ENCODE measurements at places on chromosomes 12 and 14.

GRCh38 chr12:6631549-6631961, 4.2 kb downstream of the LPAR5 start:
- no peak for DNase-seq

- no peak for DNase-seq
Measured at GRCh38 chr12:74328623-74329022, 209.0 kb upstream of the ATXN7L3B start.

DNA sequence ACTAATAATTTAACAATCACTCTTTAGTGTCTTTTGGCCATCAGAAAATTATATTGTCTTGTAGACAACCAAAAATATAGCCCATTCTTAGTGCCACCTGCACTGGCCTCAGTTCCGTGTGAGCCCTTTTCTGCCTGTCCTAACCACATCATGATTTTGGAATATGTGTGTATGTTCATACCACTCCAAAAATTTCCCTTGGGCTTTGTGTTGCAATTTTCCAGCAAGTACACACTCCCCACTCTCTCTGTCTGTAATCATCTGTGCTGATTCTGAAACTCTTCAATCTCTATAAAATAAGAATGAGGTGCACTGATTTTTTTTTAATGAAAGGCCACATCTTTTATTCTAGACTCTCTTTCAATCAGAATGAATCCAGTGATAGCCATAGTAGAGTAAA, 196.0 kb downstream of the PIK3C2G start:
- no peak for DNase-seq

- DNase-seq = no peak
Measured at GRCh38 chr12:112309797-112310196, 72.4 kb downstream of the HECTD4 start.

- no peak for DNase-seq
Measured at GRCh38 chr12:64915242-64915641, 90.8 kb downstream of the TBC1D30 start.

DNA sequence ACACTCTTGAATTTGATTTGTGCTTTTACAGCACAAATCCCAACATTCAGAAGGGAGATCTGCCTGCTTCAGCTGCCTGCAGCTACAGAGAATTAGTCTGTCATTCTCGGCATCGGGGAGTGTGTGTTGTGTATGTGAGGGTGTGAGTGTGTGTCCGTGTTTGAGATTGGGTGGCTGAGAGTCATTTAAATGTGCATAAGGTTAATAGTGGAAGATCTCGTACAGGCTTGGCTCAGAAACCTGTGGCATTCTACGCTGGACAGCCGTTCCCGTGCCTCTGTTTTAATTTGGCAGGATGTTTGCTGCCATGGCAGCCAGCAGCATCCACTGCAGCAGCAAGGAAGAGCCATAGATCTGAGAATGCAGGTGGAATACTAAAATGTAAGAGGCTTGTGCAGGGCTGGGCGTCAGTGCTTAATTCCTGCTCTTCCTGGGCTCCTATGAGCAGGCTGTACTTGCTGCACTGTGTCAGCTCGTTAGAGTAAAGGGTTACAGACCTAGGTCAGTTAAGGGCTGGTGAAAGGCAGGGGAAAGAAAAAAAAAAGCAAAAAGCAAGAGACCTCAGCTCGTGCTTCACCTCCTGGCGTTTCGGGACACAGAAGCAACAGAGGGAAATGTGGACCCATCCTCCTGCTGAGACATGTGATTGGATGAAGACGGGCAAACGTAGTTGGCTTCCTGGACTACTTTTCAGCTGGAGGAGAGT, 205.4 kb downstream of the NAV3 start:
- no peak for DNase-seq

DNA sequence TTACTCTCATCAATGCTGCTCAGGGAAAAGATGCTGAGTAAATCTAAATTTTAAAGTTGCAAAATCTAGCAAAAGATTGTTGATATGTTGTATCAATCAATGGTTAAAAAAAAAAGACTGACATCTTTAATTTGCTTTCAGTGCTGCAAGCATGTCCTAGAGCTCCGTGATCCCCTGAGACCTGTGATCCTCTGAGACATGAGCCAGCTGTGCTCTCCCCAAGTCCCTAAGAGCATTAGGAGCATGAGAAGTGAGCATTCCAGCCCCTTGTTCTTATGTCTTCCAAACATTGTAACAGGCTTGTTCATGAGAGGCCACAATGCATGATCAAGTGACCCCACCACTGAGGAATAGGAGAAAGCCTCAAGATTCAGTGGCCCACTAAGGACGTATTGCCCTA, 116.6 kb downstream of the DAD1 start:
- no peak for DNase-seq

DNA sequence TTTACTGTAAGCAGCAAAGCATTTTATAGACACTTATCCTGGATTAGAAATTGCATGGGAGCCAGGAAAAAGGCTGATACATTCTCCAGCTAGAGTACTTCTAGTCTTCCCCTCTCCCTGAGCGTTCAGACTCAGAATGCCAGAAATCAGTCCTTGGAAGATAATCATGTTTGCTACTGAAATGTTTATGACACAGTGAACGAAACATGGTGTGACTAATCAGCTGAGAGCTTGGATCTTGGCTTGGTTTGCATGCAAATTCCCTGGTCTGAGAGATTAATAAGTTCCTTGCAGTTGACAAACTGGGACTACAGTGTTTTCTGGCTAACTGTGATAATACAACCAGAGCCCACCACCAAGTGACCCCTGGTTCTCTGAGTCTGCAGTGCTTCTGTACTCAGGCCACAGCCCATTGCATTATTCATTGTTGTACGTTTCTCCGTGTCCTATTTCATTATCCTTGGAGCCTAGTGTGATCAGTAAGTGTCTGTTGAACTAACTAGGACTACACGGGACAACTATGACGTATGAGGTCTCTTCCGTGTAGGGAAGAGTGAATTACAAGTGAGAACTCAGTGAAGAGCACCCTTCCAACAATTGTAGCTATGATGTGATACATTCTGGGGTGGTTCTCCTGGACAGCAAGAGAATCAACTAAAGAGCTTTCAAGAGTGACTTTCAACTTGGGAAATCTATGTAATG, 34.6 kb upstream of the EVL start:
- DNase-seq = no peak

- no peak for DNase-seq
Measured at GRCh38 chr14:68926236-68926635, 52.9 kb downstream of the ACTN1 start.

DNA sequence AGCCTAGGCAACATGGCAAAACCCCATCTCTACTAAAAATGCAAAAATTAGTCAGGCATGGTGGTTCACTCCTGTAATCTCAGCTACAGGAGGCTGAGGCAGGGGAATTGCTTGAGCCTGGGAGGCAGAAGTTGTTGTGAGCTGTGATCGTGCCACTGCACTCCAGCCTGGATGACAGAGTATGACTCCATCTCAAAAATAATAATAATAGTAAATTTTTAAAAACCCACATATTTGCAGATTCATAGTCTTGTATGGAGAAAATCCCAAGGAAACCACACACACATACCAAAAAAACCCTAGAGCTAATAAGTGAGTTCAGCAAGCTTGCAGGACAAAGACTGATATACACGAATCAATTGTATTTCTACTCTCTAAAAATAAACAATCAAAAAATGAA, 19.0 kb upstream of the MTHFD1 start:
- DNase-seq = no peak

DNA sequence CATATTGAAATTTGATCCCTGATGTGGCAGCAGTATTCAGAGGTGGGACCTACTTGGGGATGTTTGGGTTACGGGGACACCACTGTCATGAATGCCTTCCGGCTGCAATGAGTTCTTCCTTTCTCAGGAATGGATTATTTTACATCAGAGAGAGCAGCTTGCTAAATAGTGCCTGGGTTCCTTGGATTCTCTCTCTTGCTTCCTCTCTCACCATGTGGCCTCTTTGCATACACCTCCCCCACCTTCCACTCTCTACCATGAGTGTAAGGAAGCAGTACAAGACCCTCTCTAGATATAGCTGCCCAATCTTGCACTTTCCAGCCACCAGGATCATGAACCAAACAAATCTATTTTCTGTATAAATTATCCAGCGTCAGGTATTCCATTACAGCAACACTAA, 15.4 kb upstream of the SCAF11 start:
- no peak for DNase-seq

- no peak for DNase-seq
Measured at GRCh38 chr12:49276304-49277290, 11.7 kb downstream of the TUBA1C start.

DNA sequence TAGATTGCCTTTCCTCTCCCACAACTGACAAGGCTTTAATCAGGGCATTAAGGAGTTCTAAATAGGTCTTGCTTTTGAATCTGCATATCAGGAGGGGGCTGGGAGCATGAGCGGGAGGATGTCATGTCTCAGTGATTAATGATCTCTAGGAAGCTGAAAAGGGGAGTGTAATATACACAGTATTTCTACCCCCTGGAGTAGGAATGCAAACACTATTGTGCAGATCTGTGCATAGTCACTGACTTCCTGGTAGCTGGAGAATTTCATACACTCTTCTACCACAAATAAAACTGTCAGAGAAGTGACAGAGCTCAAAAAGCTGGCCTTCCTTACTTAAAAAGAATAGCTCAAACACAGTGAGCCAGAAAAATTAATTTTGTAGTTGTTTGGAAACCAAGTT, 65.8 kb downstream of the RIC8B start:
- DNase-seq = no peak

DNA sequence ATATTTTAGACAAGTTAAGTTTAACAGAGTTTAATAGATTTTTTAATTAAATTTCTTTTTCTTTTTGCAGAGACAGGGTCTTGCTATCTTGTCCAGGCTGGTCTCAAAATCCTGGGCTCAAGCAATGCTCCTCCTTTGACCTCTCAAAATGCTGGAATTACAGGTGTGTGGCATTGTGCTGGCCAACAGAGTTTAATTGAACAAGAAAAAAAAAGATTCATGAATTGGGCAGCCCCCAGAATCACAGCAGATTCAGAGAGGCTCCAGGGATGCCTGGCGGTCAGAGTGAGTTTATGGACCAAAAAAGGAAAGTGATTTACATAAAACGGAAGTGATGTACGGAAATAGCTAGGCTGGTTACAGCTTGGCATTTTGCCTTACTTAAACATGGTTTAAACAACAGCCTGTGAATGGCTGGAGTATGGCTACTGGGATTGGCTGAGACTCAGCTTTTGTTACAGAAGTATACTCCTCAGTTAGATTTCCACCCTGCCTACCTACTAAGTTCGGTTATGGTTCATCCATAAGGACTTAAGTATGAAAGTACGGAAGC, 14.5 kb upstream of the TESPA1 start:
- DNase-seq = no peak

DNA sequence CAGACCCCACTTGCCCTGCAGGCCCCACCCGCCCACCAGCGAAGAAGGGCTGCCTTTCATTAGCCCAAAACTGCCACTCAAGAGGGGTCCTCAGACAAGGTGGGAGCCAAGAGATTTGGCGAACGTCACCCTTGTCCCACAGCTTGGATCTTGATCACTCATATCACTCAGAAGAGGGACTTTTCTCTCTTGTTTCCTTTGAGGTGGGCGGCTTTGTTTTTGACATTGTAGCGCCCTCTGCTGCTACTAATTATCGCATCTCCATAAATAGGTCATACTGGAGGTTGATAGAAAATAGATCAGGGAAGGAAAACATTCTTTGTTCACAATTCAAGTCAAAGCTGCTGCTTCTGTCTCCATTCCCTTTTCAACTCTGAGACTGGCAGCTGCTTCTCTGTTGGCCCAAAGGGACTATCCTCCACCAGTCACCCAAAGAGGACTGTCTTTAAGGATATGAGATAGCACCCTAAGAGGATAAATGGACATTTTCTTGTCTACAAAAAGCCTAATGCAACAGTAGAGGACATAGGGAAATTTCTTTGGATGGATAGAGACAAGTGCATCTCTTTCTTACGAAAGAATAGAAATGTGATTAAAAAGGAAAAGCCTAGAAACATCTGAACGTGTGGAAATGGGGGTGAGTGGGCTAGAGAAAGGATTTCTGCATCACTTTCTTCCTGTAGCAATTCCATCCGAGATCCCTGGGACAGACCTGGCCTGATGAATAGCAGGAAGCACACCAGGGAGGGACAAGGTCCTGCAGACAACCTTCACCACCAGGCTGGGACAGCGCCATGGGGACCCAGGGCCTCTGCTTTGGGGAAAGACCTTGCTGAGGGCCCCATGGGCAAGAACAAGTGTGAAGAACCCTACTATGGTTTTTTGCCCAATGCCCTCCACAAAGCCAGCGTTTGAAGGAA, 115.8 kb downstream of the DAD1 start:
- DNase-seq = no peak

- no peak for DNase-seq
Measured at GRCh38 chr14:95891742-95892141, 15.1 kb downstream of the TUNAR start.

DNA sequence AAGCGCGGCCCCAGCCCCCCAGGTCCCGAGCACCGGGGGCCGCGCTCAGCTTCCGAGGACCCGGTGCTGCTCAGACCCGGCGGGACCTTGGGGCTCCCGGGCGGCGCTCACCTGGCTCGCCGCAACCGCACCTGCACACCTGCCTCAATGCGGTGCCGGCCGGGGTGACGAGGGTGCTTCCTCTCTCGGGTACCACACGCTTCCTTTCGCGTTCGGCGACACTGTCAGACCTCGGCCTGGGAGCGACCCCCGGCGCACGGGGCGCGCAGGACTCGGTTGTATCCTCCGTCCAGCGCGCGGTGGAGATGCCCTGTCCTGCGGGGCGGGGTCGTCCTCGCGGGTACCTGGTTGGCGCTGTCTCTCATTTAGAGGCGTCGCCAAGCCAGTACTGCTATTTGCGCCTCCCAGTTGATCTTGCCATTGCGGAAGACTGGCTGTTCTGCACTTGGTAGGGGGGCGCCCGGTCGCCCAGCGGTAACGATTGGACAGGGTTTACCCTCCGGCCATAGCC, 718 bp downstream of the PACS2 start:
- peak; percentile 35 for DNase-seq

DNA sequence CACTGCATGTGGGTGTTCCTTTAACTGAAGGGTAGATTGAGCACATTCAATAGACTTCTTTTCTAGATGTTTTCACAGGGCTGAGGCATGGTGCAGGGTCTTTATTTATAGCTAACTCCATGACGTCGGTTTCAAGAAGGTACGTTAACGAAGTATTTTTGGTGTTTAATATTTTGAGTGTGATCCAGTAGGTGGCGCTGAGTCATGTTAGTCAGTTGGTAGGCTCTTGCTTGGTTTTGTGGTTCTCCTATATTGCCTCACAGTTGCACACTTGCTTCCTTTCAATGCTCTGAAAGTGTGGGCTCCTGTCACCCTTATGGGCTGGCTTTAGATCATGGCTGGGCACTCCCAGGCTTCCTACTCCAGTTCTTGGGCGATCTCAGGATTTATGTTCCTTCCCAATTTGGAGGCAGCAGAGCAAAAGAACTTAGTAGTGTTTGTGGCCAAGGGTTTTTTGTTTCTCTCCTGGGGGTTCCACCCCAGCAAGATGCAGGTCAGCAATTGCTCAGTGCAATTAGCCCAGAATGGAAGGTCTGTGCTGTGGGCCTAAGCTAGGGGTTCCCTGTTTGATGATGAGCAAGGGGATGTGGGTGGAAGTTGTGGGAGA, 471.6 kb upstream of the FOXG1 start:
- DNase-seq = no peak
